ENCODE measurements at places on chromosomes 3 and 15.

- DNase-seq = peak; percentile 71
These were observed 25.7 kb downstream of the CD47 start for GRCh38 chr3:108065096-108065495.

- no peak for DNase-seq
These were observed 5.9 kb downstream of the MEIS2 start for GRCh38 chr15:37094333-37094914.

- no peak for DNase-seq
These were observed 564.7 kb downstream of the ROBO1 start for GRCh38 chr3:79203144-79203519.

- peak; percentile 37 for DNase-seq
These were observed 60.8 kb downstream of the KAT2B start for GRCh38 chr3:20101041-20101440.

DNA sequence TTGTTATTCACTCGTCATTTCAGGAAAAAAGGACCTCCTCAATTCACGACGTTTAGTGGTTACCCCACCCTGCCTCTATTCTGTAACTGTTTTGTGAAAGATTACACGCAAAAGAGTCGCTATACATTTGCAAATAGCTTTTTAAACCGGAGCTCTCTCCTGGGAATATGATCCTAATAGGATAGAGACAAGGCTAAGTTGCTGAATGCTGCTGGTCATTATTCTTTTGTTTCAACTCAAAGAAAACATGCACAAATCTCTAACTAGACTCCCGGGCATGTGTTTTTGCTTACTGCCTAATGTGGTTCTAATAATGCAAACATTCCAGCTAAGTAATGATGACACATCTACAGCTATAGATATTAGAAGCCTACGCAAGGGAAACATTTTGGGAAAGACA is 214.6 kb upstream of the MDFIC2 start:
- DNase-seq = no peak

- no peak for DNase-seq
These were observed 75.7 kb upstream of the GBE1 start for GRCh38 chr3:81837071-81837593.

DNA sequence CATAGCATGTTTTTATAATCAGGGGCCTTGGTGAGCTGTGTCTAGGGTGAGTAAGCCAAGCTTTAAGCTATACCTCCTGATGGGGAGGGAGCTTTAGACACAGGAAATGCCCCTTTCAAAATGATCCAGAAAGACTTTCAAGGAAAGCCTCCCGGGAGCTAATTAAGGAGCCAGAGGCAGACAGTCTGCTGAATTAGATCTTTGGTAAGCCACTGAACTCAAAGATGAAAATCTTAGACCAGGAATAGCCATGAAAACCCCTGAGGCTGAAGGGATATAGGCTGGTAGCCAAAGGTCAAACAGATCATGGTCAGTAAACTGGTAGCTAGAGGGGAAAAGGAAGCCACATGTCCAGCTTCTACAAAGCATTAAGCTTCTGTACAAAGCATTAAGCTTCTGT is 42.7 kb upstream of the GAP43 start:
- DNase-seq = no peak

DNA sequence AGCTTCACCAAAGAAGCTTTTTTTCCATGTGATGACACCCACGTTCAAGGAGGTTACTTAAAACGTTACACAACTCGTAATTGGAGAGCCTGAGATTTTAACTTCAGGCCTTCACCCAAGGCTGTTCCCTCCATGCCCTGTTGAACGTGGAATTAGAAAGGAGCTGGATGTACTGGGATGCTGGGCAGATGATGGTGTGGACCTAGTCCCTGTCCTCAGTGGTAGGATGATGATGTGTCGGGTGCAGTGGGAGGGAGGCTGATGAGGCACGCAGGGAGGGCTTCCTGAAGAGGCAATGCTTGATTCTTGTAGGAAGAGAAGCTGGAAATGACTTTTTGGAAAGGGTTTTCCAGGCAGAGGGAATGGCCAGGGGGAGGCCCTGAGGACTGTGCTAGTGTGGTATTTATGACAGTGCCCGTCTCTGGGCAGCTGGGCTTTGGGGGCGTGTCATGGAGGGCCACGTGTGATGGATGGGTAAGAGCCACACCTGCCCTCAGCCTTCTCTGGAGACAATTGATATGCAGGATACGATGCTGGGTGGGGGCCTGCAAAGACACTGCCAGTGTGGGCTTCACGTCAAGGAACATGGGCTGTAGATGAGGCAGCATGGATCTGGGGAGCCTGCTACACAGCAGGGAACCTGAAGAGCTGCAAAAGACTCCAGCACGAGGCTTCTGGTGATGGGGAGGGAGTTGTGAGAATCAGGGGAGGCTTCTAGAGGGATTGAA is 15.3 kb downstream of the SYNM start:
- DNase-seq = no peak

- no peak for DNase-seq
These were observed 338.5 kb downstream of the TUSC7 start for GRCh38 chr3:117047951-117048705.

DNA sequence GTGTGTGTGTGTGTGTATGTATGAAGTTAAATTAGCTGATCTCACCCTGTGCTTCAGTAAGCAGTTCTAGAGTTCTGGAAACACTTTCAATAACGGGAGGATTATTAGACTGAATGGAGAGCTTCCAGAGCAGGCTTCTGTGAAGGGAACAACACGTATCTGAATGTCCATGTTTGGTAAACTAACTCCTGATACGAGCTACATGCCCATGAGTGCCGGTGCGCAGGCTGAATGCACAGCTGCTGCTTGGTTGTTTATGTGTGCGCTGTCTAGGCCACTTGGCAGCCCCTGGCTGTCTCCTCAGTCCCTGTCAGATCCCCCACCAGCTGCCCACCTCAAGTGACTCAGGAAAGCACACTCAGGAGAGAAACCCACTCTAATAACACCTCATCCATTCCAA is 137.0 kb downstream of the EPHB1 start:
- no peak for DNase-seq

DNA sequence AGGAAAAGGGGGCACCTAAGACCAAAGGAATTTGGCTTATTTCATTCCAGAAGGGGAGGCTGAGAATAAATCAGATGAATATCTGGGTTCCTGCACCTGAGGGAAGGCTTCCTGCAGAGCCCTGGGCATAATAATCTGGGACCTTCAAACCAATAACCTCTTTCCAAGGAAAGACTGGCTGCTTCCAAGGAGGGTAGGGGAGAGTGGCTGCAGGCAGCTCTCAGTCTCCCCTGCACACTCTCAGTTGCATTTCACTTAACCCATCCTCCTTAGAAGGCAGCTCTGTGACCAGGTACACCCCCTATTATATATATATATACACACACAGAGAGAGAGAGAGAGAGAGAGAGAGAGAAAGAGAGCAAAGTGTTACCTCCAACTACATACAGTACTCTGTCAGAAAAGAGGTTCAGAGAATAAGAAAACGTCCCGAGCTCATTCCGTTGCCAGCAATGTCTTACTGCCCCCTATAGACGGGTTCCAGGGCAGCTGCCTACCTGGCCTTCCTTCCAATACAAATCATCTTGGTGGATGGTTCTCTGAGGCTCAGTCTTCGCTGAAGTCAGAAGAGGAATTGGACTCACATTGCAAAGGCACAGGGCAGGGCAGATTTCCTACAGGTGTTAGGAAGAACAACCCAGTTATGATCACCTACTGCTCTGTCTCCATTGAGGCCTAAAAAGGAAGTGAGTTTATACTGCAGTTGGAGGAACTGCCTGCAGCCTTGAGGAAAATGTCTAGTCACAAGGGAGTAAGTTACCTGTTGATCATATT is 26.1 kb downstream of the CAPN3 start:
- no peak for DNase-seq

DNA sequence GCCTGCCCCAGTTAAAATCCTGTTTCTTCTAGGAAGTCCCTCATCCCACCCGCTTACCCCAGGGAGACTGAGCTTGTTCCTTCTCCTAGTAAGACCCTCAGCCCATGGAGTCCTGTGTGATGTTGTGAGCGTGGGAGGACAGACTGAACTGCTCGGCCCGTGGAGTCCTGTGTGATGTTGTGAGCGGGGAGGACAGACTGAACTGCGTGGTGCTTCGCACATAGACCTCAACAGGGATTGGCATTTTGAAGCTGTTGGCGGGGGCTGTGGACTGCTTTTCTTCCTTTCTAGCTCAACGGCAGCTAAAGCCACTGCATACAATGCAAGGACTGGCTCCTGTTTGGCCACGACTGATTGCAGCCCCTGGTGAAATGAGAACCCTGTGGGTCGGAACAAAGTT is 1.6 kb upstream of the SPTBN5 start:
- DNase-seq = no peak

DNA sequence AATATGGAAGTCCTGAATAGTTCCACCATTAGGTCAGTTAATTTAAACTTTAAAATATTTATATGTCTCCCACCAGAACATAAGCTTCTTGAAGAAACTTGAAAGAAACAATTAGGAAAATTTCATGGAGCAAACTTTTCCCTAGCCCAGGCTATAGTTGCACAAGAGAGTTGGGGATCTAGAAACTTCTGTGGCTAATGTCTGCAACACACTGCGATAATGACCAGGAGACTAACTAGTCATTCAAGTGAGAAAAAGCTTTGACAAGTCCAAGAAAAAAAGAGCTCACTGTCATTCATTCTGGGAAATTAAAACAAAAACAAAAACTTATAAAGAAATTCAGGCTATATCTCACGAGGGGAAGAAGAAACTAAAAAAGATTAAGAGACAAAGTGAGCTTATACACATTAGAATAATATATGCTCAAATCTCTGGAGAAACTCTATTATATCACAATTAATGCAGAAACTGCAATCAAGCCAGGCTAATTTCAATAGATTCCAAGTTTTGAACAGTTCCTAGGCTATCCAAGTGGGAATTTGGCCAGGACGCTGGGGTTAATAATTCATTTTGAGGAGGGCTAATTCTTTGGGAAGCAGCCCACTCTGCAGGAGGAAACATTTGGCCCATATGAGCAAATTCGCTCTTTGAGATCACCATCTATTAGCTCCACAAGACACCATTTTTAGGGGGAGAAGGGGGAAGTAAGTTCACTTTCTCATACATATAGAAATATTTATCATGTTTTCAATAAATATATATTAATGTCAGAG is 134.6 kb downstream of the MEIS2 start:
- DNase-seq = no peak

- DNase-seq = peak; percentile 45
These were observed 61.4 kb downstream of the WHAMM start for GRCh38 chr15:82870727-82871320.

GRCh38 chr15:72492733-72493132 is 18.6 kb downstream of the ARIH1 start:
- peak; percentile 21 for DNase-seq

DNA sequence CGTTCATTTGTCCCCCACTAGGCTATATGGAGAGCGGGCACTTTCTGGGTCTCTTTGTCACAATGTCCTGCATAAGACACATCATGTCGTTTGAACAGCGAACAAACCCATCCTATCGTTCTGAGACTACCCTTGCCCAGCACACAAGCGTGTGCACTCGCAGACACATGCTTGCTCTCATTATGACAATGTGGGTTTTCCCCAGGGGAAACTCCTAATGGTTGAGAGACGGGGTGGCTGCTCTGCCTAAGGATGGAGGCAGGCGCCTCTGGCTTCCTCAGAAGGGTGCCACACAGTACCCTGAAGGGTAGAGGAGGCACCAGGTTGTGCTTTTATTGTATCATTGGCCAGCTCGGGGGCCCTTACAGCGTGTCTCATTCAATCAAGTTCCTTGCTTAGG is 51.0 kb upstream of the MYZAP start:
- DNase-seq = no peak

GRCh38 chr15:39304201-39304841 is 276.6 kb upstream of the THBS1 start:
- DNase-seq = no peak

GRCh38 chr3:57006179-57006657 is 54.2 kb upstream of the SPATA12 start:
- DNase-seq = no peak

DNA sequence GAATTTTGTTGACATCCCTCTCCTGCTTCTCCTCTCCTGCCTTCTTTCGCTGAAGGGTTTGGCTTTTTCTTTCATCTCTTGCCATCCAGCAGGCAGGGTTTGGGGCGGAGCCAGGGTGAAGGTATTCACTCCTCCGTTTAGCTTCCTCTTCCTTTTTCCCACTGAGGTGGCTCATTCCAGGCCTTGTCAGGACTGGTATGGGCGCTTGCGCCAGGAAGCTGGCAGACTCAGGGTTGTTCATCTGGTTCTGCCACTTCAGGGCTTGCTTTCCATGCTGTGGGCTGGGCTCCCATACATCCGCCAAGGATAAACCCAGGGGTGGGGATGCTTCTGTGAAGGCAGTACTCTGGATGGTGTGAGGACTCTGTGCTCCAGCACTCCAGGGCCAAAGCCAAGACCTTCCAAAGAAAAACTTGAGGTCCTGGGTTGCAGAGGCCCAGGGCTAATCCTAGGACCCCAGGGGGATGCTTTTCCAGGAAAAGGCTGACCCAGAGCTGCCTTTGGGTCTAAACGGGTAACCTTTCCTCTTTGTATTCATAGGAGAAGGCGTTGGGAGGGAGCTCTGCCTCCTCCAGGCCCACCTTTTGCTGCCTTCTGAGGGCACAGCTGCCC is 7.7 kb upstream of the AMOTL2 start:
- no peak for DNase-seq

- DNase-seq = no peak
These were observed 82.8 kb downstream of the PPARG start for GRCh38 chr3:12371525-12372140.

DNA sequence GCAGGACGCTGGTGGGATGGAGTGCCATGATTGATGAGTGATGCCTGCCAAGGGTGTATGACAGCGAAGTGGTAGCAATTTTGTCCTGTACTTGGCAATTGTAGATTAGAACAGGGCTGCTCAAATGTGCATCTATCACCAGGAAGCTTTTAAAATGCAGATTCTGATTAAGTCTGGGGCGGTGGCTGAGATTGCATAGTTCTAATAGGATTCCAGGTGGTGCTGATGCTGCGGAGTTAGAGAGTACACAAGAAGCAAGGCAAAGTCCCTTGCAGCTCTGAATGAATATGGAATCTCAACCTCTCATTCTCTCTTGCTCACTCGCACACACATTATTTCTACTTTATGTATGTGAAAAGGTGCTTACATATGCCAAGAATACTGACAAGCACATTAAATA is 670.4 kb downstream of the FHIT start:
- no peak for DNase-seq

GRCh38 chr3:161163297-161163696 is 57.8 kb upstream of the NMD3 start:
- DNase-seq = peak; percentile 6

- no peak for DNase-seq
These were observed 78.6 kb downstream of the VGLL4 start for GRCh38 chr3:11565072-11565471.

DNA sequence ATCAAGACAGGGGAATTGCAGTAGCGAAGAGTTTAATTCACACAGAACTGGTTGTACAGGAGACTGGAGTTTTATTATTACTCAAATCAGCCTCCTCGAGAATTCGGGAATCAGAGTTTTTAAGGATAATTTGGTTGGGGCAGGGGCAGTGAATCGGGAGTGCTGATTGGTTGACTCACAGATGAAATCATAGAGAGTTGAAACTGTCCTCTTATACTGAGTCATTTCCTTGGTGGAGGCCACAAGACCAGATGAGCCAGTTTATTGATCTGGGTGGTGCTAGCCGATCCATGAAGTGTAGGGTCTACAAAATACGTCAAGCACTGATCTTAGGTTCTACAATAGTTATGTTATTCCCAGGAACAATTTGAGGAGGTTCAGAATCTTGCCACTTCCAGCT is 5.3 kb upstream of the ZNF770 start:
- no peak for DNase-seq
